Right renal pelvis (tissue), 4 donors: ENCODE measurements at places on chromosomes 2 and 18.

- no peak for DNase-seq
Observed at GRCh38 chr2:231680285-231680991, 27.9 kb upstream of the PTMA start.

GRCh38 chr18:57347784-57348183, 4.6 kb upstream of the ST8SIA3 start:
- DNase-seq, result no peak

DNA sequence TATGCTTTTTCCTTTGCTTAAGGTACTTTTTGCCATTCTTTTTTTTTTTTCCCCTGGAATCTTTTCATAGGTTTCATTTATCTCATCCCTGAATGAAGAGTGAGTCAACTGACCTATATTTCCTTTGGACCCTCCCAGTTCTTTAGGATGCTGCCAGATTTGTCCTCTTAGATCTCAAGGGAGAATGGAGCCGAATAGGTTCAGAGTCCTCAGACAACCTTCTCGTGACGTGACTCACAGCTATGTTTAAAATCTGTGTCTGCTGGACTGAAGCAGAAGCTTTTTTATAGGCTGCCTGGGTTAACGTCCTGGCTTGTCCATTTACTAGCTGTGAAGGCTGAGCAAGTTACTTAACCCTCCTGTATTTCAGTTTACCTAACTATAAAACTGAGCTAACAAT, 358.6 kb downstream of the DLGAP1 start:
- DNase-seq, result no peak

DNA sequence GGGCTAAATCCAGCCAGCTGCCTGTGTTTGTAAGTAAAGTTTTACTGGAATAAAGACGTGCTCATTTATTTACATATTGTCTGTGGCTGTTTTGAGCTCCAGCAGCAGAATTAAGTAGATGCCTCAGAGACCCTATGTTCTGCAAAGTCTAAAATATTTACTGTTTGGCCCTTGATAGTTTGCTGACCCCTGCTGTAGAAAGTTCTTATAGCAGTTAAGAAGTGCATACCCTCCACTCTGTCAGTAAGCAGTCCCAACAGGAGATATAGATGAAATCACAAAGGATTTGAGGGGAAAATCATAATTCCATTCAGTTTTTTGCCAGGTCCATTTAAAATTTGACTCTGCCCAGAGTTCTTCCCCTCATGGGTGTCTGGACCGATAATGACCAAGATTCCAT, 50.1 kb upstream of the ITM2C start:
- DNase-seq, result no peak

DNA sequence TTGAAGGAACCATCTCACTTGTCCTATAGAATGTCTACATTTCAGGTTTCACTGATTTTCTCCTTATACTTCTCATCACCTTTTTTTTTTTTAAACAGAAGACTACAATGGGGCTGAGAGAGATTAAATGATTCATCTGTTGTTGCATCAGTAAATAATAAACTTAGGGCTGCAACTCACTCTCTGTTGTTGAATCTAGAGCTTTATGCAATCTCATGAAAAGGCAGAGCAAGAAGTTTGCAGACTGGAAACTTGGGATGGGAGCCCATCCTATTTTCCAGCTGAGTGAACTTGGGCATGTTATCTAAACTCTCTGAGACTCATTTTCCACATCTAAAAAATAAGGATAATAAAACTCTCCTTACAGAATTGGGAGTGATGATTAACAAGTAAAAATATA, 58.4 kb downstream of the PDE1A start:
- DNase-seq, result no peak
